Vagina (tissue), 2 donors: ENCODE measurements at places on chromosomes 12 and 14. TPM values are rescaled to one million over a fixed set of nuclear protein-coding genes. Genes with fewer than 3 reads are reported as not detected.

- no peak for DNase-seq
Observed at GRCh38 chr14:58488550-58488949, 61.0 kb downstream of the KIAA0586 start.

DNA sequence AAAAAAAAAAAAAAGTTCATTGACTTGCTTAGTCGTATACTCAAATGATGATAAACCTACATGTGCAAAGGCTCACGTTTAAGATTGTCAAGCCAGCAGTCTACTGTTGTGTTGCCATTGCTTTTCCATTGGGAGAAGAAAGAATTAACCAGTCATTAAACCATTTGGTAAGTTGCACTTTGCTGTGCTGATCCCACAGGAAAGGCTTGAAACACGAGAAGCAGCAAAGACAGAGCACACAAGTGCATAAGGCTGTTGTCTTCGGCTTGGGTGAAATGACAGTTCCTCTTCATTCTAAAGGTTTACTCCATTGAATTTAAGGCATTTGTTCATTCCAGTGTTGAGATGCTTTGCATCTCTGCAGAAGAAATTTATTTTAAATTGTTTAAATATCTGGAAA, 50.1 kb downstream of the ZC3H14 start:
- DNase-seq: no peak

- no peak for DNase-seq
Observed at GRCh38 chr12:83121897-83122622, 435.4 kb downstream of the TMTC2 start.

- no peak for DNase-seq
Observed at GRCh38 chr14:44981198-44981597, 19.2 kb downstream of the TOGARAM1 start.

- no peak for DNase-seq
Observed at GRCh38 chr14:45084946-45085346, 1.0 kb downstream of the PRPF39 start.

- DNase-seq: no peak
Observed at GRCh38 chr12:6923851-6924250, 3.9 kb upstream of the ATN1 start.

DNA sequence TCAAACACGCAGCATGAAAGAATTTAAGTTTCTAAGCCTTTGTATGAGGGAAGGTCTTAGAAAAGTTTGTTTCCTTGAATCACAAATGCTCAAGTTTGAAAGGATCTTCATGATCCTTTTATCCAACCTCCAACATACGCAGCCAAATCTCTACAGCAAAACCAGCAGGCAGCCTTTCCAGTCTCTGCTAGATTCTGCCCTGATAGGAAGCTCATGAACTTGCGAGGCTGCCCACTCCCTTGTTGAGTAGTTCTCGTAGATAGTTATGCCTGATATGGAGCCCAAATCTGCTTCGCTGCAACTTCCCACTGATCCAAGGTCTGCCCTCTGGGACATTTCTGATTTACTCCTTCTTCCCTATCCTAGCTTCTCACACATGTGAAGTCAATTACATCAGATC, 272.9 kb downstream of the EGLN3 start:
- DNase-seq: no peak

DNA sequence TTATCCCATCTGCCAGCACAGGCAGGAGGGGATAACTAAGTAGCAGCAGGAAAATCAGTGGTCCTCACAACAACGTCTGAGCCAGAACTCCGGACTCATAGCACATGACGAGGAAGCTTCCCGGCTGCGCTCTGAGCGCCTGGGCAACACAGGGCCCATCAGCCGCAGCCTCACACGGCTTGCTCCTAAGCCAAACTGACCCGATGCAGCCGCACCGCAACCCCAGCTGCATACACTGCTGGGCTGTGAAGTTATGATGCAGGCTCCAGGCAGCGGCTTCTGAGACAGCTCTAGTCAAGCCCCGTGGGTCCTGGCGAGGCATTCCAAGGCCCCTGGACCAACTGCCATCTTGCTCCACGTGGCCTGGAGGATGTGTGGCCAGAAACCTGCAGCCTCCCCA, 28.1 kb downstream of the ZFYVE21 start:
- no peak for DNase-seq

- DNase-seq: no peak
Observed at GRCh38 chr14:30966415-30967363, 58.8 kb upstream of the AP4S1 start.

DNA sequence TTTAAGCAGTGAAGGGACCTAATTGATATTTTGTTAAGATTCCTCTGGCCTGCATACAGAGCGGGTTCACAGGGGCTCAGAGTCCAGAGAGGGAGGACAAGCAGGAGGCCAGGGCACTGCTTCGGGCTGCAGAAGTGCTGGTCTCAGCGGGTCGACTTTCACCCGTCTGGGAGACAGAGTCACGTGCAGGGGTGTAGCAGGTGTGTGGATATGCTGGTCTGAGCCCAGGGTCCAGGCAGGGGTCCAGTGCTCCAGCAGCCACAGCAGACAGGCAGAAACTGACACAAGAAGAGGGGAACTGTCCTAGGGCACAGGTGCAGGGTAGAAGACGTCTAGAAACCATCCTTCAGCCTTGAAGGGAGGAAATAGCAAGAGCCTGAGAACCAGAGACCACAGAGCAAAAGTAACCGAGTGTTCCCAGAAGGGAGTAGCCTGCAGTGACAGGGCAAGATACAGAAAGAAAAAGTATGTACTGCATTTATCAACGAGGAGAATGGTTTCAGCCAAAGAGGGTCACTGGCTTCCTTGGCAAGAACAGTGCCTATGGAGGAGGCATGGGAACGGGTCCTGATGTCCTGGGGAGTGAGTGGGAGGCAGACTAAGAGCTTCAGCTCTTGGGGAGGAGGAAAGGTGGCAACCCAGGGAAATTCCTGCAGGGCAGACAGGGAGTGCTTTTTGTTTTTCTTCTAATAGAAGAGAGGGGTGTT, 28.7 kb downstream of the FBXO21 start:
- DNase-seq: no peak

DNA sequence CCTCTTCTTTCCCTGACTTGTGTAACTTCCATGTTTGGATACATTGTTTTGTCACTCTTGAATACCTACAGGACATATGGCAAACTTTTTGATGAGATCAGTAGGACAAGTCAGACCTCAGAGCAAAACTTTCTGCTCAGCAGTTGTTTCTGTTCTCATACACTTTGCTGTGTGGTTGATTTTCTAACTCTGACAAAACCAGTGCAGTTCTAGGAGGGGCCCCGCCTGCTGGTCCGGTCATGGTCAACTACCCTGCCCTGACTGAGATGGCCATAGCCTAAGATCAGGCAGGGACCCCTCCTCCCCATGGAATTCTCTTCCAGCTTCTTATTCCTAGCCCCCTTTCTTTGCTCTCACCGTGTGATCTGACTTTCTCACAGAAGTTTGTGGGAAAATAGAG, 92.8 kb downstream of the OTOGL start:
- DNase-seq: no peak

GRCh38 chr12:131702573-131702877, 8.4 kb upstream of the SFSWAP start:
- DNase-seq: peak; percentile 54

DNA sequence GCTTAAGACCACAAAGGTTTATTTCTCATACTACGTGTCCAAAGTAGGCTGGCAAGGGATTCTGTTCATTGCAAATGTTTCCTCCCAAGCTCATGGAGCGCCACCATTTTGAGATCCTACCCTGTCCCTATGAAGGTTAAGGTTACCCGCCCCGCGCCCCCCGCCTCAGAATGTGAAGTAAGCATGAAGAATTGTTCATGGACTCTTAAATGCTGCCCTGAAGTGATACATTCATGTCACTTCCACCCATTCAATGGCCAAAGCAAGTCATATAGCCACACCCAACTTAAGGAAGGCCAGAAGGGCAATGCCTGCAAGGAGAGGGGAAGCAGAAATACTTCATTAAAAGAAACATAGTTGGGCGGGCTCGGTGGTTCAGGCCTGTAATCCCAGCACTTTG, 4.2 kb downstream of the TMEM253 start:
- no peak for DNase-seq

DNA sequence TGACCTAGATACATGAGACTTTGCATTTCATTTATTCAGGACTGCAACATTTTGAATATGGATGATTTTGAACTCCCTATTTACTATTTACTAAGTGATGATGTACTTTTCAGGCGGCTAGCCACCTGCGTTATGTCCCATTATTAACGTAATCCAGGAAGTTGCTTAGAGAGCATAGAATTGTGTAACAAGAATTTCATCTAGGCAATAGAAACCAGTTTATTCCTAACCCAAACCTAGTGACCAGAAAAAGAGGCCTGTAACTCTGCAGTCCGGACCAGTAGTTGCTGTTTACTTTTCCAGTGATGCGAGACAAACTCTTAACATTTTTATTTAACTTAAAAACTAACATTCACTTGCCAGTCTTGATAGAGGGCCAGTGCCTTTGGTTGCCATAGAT, 12.3 kb downstream of the NUDT4 start:
- no peak for DNase-seq

DNA sequence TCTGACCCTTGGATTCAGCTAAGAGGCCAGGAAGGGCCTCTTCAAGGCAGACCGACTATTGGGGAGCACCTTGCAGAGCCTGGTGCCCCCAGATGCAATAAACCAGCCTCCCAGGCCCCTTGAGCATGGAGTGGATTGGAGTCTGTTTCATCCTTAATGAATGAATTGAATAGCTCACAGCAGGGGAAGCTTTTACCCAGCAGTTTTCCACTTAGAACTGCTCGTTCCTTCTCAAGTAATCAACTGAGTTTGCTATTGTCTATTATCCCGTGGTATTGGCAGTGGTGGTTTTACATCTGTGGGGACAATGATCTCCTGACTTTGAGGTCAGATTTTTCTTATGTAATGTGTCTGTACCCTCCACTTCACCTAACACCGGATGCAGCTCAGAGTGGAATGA, 197.6 kb downstream of the AACS start:
- no peak for DNase-seq

DNA sequence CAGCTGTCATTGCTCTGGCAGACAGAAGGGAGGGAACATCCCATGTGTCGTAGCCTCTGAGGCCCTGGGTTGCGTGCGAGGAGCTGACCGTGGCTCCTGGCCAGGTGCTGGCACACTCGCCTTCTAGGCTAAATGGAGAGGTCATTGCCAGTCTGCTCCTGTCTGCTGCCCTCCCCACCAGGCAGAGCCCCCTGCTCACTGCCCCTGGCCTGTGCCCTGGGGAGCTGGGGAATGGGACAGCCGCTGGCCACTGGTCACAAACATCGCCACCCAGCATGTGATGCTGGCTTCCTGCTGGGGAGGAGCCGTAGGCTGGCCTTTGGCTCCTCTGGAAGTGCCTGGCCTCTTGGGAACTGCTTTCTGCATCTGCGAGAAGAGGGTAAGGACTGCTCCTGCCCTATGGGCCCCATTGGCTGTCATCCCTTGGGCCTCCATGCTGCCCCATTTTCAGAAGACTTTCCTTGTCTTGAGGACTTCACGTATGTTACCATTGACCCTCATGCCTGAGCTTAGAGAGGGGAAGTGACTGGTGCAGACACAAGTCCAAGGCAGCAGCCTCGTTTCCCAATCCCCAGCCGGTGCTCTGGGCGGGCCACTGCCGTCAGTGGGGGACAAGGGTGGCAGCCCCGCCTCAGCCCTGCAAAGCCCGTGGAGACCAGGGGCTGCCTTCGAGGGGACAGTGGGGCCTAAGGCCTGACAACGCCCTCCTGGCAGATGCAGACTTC, 2.0 kb upstream of the TNFAIP2 start:
- DNase-seq: no peak

GRCh38 chr14:24908592-24909236, 141.2 kb downstream of the STXBP6 start:
- DNase-seq: no peak

DNA sequence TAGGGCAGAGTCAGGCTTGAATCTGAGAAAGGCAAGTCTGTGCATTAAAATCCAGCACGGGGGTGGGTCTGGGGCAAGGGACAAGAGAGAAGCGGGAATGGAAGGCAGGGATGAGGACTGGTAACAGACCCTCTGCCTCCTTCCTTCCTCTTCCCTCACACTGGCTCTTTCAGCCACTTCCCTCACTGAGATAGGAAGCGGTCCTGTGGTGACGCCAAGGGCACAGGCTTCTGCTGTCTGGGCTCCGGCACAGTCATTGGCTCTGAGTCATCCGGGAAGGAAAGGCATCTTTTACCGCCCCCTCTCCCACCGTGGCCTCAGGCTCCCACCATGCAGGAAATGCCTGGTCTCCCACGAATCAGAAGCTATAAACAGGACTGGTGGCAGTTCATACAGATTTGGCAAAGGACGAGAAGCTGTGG, 70.2 kb downstream of the ETV6 start:
- DNase-seq: no peak

Gene ADCY6
- total RNA-seq: 30.0 TPM

Gene KLRB1
- total RNA-seq: 1.5 TPM

Gene SLCO1A2
- not detected for total RNA-seq

Gene CCDC38
- total RNA-seq: not detected

Gene PPP1R12A
- total RNA-seq: 95.8 TPM

Gene MYF6
- total RNA-seq: not detected

Gene RAD9B
- not detected for total RNA-seq

Gene ASB2
- 24.1 TPM for total RNA-seq

Gene CKAP4
- total RNA-seq: 42.5 TPM

Gene B3GNT4
- 2.9 TPM for total RNA-seq

Gene IL22
- not detected for total RNA-seq

Gene P2RX7
- total RNA-seq: 8.6 TPM

Gene MYO1H
- not detected for total RNA-seq
